ENCODE measurements at places on chromosomes 5 and 9. TPM values are rescaled to one million over a fixed set of nuclear protein-coding genes. Genes with fewer than 3 reads are reported as not detected.

Gene HARS2
- 38.8 TPM for total RNA-seq

Gene CXCL14
- not detected for total RNA-seq

Gene GRXCR2
- total RNA-seq: not detected

Gene PCDH12
- total RNA-seq: 0.02 TPM

Gene ZNF883
- not detected for total RNA-seq

DNA sequence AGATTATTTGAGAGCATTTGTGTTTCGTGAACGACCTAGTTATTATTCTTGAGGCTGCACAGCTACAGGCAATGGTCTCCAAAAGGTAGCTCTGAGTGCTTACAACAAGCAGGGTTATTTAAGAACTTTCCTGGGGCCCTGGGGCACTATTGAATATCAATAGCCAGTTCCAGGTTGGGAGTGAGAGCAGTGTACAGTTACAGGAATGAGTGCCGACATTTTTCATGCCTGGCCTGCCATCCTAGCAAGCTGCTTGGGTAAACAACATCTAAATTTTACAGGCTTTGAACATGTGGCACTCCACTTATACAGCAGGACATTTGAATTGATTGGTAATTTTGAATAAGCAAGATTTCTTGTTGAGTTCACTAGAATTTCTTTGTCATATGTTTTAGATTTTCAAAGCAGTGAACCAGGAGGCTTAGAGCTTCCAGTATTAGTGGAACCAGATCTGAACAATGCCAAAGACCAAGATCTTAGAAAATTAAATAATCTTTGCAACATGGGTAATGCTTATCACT lies 171.9 kb upstream of the GDNF start:
- peaks cover 52% of the 10 kb centered on the region for H3K27me3 ChIP-seq
- no peak for DNase-seq
- no peak overlapping the region for H3K4me3 ChIP-seq
- no peaks in the 10 kb centered on the region for H3K4me1 ChIP-seq

DNA sequence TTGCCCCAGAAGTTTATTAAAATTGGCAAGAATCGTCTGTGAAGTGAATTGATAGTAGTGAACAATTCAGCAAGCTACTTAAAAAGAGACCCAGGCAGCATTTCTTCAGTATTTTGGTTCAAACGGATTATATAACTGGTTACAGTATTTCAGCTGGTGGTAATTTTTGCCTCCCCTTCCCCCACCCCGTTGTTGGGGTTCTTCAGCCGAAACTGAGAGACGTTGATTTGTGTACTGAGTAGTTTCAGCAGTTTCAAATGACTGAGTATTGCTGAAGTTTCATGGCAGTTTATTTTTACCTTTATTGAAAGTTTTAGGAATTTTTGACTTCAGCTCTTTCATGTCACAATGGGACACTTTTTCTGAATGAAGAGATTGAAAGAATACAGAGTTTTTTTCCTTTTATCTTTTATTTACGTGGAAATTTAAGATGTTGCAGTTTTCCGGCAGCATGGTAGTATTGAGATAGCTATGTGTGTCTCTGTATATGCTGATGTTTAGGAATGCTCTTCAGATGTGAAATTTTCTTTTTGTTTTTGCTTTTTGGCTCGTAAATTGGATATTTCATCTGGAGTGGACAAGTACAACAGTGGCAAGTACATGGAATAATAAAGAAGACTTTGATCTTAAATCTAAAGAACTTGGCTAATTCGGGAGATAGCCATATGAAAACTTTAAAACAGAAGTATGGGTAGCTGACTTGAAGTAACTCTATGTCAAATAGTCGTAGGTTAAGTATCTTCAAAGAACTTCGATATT lies 1.9 kb downstream of the GPBP1 start:
- no peaks in the 10 kb centered on the region for H3K27me3 ChIP-seq
- peak overlapping the region; percentile 95 for H3K4me3 ChIP-seq
- peaks cover 46% of the 10 kb centered on the region for H3K4me1 ChIP-seq
- H3K36me3 ChIP-seq: peaks cover 18% of the 10 kb centered on the region

DNA sequence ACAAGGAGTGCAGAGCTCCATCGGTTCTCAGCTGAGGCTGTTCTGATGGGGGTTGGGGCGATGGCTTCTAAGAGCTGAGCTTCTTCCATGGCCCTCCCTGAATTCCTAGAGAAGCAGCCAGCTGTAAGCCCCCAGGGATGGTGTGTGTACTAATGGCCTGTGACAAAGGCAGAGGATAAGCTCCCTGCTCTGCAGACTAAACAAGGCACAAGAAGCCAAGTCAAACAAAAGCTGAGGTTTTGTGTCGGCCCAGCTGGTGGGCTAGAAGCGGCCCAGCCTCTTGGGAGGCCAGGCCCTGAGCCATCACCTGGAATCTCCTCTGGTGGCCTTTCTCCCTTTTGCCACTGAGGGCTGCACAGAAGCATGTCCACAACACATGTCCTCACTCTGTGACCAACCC lies 75.0 kb upstream of the XPA start:
- no peak for DNase-seq
- H3K36me3 ChIP-seq: no peaks in the 10 kb centered on the region
- H3K27ac ChIP-seq: no peak overlapping the region

DNA sequence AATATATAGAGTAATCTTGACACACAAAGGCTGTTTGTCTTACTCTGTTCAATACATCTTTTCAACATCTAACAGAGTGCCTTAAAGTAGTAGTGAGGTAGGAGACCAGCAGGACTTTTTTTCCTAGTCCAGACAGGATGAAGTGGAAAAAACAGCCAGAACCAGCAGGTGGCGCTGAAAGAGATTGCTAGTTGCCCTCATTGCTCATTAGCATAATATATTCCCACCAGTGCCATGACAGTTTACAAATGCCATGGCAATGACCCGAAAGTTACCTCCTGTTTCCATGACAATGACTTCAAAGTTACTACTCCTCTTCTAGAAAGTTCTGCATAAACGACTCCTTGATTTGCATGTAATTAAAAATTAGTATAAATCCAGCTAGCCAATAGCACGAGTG lies 387.4 kb downstream of the ACTL7B start:
- no peak overlapping the region for H3K4me3 ChIP-seq
- DNase-seq: peak; percentile 54
- no peak overlapping the region for H3K27ac ChIP-seq
- H3K36me3 ChIP-seq: no peaks in the 10 kb centered on the region
- H3K4me1 ChIP-seq: peaks cover 3% of the 10 kb centered on the region

DNA sequence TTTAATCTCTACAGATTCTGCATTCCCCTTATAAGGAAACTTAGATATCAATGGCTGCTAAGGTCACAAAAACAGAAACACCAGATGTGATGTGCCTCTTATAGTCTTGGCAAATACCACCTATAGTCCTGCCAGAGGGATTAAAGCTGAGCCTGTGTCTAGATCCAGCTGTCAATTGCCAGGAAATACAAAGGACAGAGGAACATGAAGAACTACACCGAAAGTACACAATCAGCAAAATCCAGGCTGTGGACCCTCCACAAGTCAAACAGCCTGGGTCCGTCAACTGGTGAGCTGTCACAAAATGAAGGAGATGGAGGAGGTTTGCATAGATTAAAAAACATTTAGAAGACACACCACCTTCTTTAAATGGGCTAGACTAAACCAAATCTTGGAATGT lies 85.4 kb downstream of the KLF4 start:
- H3K27me3 ChIP-seq: no peaks in the 10 kb centered on the region
- DNase-seq: no peak
- H3K27ac ChIP-seq: no peak overlapping the region
- H3K36me3 ChIP-seq: no peaks in the 10 kb centered on the region
- H3K4me1 ChIP-seq: no peaks in the 10 kb centered on the region

- H3K36me3 ChIP-seq: no peaks in the 10 kb centered on the region
- no peak for DNase-seq
- no peak overlapping the region for H3K27ac ChIP-seq
- peaks cover 9% of the 10 kb centered on the region for H3K27me3 ChIP-seq
- no peak overlapping the region for H3K4me3 ChIP-seq
Observed at GRCh38 chr5:141729387-141730006, 47.5 kb upstream of the ARAP3 start.

GRCh38 chr5:54301849-54302248 lies 8.5 kb downstream of the ARL15 start:
- no peaks in the 10 kb centered on the region for H3K4me1 ChIP-seq
- H3K27me3 ChIP-seq: no peaks in the 10 kb centered on the region
- no peak overlapping the region for H3K4me3 ChIP-seq

DNA sequence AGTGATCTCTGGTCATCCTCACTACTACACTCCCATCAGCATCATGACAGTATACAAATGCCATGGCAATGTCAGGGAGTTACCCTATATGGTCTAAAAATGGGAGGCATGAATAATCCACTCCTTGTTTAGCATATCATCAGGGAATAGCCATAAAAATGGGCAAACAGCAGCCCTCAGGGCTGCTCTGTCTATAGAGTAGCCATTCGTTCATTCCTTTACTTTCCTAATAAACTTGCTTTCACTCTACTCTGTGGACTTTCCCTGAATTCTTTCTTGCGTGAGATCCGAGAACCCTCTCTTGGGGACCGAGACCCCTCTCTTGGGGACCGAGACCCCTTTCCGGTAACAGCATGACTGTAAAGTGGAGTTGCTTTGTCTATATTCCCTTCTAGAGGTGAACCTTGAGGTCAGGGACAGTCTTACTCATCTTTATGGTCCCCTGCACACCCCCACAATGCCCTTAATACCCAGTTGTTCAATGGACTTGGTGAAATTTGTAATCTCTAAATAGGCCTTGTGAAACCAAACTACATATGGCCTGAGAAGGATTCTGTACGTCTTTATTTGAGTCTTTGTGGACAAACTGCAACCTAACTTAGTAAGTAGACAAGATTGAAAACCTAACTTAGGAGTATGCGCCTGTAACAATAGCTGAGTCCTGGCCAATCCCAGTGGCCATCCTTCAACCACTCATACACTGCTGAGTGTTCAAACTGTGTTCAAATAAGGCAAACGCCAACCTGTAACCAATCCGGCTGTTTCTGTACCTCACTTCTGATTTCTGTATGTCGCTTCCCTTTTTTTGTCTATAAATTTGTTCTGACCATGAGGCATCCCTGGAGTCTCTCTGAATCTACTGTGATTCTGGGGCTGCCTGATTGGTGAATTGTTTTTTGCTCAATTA lies 32.3 kb upstream of the UBTD2 start:
- H3K27ac ChIP-seq: no peak overlapping the region
- H3K27me3 ChIP-seq: no peaks in the 10 kb centered on the region
- no peak overlapping the region for H3K4me3 ChIP-seq
- DNase-seq: no peak
- no peaks in the 10 kb centered on the region for H3K4me1 ChIP-seq
- no peaks in the 10 kb centered on the region for H3K36me3 ChIP-seq

DNA sequence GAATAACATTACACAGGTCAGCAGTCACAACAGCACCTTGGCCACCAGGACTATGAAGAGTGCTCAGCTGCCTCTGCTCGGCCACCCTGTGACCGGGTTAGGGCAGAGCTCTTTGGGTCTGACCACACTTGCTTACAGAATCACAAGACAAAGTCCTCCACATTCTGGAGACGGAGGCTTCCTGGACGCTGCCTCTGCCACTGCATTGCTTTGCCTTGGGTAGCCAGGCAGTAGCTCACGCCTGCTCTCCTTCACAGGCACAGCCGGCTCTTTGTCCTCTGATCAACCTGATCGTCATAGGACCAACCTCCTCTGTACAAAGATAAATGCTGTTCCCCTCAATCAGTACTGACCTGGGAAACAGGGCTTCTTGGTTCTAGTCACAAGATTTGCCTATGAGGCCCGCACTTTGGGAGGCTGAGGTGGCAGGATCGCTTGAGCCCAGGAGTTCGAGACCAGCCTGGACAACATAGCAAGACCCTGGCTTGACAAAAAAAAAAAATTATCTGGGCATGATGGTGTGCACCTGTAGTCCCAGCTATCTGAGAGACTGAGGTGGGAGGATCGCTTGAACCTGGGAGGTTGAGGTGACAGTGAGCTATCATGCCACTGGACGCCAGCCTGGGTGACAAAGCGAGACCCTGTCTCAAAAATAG lies 128.4 kb upstream of the IER5L start:
- H3K27me3 ChIP-seq: no peaks in the 10 kb centered on the region
- H3K36me3 ChIP-seq: no peaks in the 10 kb centered on the region
- H3K4me3 ChIP-seq: no peak overlapping the region
- no peak overlapping the region for H3K27ac ChIP-seq

DNA sequence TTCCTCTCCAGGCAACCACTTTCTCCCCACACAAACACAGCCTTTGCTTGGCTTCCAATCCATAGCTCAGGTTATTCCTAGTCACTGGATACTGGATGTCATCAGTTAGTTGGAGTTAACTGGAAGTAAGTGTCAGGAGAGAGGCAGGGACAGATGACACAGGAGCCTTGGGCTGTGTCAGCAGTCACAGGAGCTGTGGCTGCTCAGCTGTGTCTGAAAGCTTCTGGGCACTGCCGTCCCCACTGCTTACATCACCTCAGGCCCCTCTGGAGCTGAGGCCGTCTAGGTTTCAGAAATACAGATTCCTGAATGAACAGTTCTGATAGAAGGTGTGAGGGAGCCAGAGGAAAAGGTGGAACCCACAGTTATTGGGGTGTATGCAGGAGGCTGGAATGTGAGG lies 17.3 kb upstream of the FAM240B start:
- H3K4me1 ChIP-seq: no peaks in the 10 kb centered on the region
- no peaks in the 10 kb centered on the region for H3K36me3 ChIP-seq
- H3K27ac ChIP-seq: no peak overlapping the region
- H3K27me3 ChIP-seq: peaks cover under 1% of the 10 kb centered on the region
- no peak for DNase-seq
- H3K4me3 ChIP-seq: no peak overlapping the region

GRCh38 chr5:34459908-34460307 lies 196.2 kb upstream of the RAI14 start:
- DNase-seq: no peak
- no peak overlapping the region for H3K4me3 ChIP-seq
- no peaks in the 10 kb centered on the region for H3K36me3 ChIP-seq
- H3K27ac ChIP-seq: no peak overlapping the region
- no peaks in the 10 kb centered on the region for H3K27me3 ChIP-seq

DNA sequence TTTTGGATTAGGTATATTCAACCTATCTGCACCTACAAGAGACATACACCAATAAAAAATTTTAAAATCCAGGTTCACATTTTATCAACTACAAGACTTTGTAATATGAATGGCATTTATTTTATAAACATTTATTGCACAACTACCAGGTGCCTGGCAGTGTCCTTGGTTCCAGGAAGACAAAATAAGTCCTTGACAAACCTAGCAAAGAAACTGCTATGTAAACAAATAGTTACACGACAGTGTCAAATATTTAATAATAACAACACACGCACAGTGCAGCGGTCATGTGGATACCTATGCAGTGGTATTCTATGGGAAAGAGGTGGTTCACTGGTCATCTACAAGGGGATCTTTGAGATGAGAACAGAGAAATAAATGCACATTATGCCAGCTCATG lies 120.7 kb downstream of the MYO10 start:
- DNase-seq: no peak
- no peaks in the 10 kb centered on the region for H3K27me3 ChIP-seq
- H3K36me3 ChIP-seq: no peaks in the 10 kb centered on the region
- H3K4me3 ChIP-seq: no peak overlapping the region
- H3K27ac ChIP-seq: no peak overlapping the region
- peaks cover 10% of the 10 kb centered on the region for H3K4me1 ChIP-seq

GRCh38 chr9:77305622-77306400 lies 128.5 kb downstream of the VPS13A start:
- no peak overlapping the region for H3K27ac ChIP-seq
- H3K4me1 ChIP-seq: no peaks in the 10 kb centered on the region
- H3K36me3 ChIP-seq: no peaks in the 10 kb centered on the region
- no peaks in the 10 kb centered on the region for H3K27me3 ChIP-seq
- DNase-seq: no peak

- no peak overlapping the region for H3K4me3 ChIP-seq
- peaks cover 14% of the 10 kb centered on the region for H3K4me1 ChIP-seq
- H3K36me3 ChIP-seq: no peaks in the 10 kb centered on the region
Observed at GRCh38 chr9:121725008-121725775, 73.8 kb downstream of the DAB2IP start.
